ENCODE measurements at places on chromosomes 13 and 19.

DNA sequence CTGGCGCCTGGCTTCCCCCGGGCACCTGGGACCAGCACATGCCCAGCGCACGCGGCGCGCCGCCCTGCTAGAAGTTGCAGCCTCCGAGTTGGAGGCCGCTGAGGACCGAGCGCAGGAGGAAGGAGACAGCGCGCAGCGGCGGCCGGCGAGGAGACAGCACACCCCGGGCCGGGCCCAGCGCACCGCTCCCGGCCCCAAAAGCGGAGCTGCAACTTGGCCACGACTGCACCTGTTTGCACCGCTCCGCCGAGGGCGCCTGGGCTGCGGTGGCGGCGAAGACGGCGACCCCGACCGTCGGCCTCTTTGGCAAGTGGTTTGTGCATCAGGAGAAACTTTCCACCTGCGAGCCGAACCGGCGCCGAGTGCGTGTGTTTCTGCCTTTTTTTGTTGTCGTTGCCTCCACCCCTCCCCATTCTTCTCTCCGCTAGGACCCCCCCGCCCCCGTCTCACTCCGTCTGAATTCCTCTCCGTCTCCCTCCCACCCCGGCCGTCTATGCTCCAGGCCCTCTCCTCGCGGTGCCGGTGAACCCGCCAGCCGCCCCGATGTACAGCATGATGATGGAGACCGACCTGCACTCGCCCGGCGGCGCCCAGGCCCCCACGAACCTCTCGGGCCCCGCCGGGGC, at the start of gene SOX1:
SOX1 (plus strand) TSS at position 34 of the 626 bp plus-strand sequence; CDS start at position 544, 510 bp downstream.
- DNase-seq, result no peak

DNA sequence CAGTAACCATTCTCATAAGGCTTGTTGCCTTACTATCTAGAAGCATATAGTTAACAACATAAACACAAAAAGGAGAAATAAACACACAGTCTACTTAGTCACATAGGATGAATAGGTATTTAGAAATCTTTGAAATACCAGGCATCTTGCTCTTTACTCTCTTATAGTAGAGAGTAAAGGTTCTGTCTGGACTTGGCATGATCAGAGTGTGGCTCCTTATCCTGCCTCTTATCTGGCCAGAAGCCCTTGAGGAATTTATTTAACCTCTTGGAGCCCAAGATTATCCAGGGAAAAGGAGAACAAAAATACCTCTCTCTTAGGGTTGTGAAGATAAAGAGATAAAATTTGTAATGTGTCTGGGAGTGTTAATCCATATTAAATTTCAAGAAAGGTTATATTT, 100.2 kb upstream of the MBNL2 start:
- DNase-seq, result no peak

GRCh38 chr19:12751635-12752034, at the start of gene BEST2:
Gene BEST2, plus strand, starts transcription at chr19:12751791. Its CDS starts 802 bp downstream, at chr19:12752593.
- DNase-seq, result no peak

DNA sequence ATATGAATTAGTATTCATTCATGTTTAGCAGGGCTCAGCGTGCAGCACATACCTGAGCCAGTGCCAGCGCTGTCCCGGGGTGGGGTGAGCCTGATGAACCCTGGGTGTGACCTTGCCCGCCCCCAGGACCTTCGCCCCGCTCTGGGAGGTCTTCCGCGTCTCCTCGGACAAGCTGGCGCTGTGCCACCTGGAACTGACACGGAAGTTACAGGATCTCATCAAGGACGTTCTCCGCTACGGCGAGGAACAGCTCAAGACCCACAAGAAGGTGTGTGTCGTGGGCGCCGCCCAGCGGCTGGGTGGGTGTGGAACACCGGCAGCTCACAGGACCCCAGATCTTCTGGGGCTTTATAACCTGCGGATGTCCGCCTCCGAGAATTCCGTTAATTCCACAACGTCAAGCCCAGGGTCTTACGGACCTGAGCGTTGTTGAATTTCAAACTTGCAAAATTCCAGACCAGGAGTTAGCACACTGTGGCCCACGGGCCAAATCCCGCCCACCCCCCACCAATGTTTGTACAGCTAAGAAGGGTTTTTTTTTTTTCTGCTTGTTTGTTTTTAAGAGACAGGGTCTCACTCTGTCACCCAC, 15.4 kb downstream of the FCHO1 start:
- DNase-seq, result peak; percentile 57

DNA sequence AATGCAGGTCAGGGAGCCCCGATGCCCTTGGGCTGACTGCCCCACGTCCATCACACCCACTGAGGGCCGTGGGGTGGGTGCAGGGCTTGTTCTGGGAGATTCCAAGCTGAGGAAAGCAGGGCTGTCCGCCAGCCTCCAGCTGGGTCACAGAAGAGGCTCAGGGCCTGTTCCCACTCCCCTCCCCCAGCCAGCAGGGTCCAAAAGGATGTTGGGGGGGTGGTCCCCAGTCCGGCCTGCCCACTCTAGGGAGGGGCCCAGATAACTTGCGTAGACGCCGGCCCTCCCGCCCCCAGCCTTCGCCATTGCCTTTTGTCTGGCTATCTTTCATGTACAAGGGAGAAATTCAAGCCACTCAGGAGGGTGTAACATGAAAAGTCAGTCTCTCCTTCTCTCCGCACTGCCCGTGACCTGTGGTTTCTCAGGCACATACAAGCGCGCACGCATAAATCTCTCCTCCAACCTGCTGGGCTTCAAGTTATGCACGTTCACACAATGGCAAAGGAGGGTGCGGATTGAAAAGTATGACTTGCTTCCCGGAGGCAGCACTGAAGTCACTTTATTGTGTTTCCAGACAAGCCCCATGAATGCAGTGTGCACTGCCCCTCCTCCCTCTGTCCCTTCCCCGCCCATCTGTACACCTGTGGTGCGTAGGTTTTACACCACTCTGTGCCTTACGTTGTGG, 20.2 kb downstream of the CARM1 start:
- DNase-seq, result peak; percentile 26

- DNase-seq, result no peak
Observed at GRCh38 chr13:27233964-27234363, 17.4 kb upstream of the RPL21 start.

- no peak for DNase-seq
Observed at GRCh38 chr19:56083668-56084067, 37.4 kb downstream of the ZNF787 start.

GRCh38 chr13:89061821-89062220, 1390.7 kb downstream of the SLITRK5 start:
- no peak for DNase-seq

DNA sequence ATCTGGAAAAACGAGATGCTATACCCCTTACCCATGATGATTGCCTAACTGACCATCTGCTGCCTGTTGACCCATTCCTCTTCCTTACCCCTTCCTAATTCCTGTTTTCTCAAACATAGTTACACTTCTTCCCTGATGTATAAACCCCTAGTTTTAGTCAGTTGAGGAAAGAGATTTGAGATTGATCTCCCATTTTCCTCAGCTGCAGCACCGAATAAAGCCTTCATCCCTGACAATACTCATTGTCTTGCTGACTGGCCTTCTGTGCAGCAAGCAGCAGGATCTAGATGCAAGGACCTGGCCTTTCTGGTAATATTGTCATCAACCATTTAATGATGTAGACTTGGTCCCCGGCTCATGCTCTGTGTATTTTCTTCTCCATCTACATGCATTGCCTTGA, 999 bp upstream of the ZNF264 start:
- no peak for DNase-seq

DNA sequence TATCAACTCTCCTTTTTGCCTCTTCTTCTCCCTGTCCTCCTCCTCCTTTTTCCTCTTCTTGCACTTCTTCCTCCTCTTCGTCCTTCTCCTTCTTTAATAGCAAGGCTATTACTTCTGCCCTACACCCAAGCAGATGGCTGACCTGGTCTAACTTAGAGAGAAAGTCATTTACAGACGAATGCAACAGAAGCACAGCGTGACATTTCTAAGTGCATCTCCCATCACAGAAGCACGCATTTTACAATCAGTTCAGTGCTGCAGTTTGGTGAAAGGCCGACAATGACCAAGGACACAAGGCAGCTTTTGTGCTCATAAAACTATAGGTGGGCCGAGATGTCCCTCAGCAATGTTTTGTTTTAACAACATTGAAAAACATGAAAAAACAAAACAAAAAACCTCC, 231.5 kb downstream of the FGF14 start:
- no peak for DNase-seq

DNA sequence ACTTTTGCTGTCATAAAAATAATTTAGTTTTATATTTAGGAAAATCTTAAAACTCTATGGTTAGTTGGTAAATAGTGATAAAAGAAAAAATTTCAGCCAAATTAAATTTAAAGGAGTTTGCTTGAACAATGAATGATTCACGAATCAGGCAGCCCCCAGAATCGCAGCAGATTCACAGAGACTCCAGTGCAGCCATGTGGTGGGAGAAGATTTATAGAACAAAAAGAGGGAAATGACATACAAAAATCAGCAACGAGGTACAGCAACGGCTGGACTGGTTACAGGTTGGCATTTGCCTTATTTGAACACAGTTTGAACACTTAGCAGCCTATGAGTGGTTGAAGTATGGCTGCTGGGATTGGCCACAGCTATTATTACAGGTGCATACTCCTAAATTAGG, 96.4 kb upstream of the MYCBP2 start:
- no peak for DNase-seq

GRCh38 chr13:111005364-111005763, 90.5 kb upstream of the ANKRD10 start:
- no peak for DNase-seq

DNA sequence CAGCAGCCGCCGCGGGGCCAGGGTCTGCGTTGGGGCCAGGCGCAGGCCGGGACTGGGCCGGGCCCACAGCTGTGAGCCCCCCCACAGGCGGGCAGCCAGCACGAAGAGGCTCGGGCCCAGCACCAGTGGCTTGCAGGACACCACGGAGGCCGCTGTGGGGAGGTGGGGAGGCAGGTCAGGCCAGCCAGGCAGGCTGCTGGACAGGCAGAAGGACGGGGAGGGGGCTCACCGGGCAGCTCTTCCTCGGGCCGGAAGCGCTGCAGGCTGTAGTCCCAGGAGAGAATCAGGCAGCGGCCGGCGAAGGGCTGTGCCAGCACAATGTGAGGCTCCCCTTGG, 8.3 kb downstream of the LGI4 start:
- no peak for DNase-seq

DNA sequence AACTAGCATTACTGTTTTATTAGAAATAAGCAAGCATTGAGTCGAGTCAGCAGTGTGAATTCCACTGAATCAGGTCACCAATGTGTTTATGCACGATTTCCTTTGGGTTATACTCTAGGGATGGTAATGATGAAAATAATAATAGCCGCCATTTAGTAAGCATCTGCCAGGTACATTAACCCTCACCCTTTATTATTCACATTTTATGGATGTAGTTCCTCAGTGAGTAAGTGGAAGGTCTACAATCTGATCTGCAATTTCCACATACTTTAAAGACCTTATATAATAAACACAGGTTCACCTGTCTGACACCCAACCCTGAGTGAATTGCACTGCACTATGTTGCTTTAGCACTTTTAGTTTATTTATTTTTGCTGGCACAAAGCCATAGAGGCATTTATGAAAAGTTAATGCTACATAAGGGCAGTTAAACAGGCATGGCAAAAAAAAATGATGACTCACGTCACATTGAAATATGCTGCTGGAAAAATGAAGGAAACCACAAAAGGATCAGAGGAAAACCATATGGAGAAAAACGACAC, 122.4 kb downstream of the TRPC4 start:
- DNase-seq, result no peak

DNA sequence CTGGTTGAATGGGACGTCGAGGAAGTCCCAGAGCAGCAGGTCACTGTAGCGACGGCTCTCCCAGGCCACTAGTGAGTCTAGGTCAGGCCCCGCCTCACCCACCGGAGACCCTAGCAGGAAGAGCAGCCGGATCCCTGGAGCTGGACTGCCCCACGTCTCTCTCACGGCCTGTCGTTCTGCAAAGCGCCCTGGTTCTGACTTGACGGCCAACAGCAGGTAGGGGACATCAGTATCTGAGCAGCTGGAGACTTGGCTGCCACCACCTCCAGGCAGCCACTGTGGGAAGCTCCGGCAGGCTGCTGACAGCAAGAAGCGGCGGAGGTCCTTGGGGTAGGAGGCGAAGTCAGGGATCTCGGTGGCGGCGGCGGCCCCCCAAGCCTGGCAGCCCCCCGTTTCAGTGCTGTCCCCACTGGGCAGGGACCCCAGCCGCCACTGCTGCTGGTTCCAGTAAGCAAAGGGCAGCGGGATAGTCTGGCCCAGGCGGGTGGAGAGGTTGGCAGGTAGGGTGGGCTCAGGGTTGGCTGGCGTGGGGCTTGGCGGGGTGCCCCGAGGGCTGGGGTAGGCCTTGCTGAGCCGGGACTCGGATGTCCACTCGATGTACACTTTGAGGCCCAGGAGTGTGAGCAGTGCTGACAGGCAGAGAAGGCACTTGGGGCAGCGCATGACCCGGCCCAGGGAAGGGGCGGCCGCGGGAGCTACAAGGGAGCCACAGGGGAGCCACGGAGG, 895 bp downstream of the B3GNT8 start:
- DNase-seq, result no peak

DNA sequence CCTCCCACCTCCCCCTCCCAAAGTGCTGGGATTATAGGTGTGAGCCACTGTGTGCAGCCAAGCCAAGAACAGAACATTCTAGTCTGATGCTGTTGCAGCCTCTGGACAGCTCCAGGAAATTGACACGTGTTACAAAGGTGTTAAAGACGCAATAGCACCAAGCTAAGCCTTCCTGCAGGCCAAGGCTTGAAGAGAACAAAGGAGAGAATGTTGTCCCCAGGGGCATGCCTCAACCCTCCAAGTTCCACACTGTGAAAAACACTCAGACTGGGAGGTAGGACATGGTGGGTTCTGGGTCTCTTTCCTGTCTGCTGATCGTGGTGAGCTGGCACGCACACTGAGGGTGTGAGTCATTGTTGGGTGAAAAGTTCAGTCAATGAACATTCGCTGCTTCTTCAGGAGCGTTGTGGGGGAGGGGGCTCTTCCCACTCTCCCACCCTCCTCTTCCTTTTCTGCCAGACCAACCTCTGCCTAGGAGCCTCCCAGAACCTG, 5.3 kb upstream of the PTPRS start:
- no peak for DNase-seq

DNA sequence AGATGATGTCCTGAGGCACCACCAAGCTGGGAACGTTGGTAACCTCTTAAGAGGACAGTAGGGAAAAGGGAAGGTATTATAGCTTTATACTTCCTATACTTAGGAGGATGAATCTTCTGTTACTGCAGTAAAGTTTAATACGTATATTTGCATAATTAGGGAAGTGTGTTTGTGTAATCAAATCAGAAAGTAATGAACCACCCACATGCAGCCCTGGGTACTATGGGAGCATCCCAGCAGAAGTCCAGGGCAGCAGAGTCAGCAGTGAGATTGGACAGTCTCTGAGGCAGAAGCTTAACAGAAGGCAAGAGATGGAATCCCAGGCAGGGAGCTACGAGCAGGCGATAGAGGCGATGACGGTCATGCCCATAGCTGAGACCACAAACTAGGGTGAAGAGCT, 12.5 kb downstream of the SAFB start:
- no peak for DNase-seq

DNA sequence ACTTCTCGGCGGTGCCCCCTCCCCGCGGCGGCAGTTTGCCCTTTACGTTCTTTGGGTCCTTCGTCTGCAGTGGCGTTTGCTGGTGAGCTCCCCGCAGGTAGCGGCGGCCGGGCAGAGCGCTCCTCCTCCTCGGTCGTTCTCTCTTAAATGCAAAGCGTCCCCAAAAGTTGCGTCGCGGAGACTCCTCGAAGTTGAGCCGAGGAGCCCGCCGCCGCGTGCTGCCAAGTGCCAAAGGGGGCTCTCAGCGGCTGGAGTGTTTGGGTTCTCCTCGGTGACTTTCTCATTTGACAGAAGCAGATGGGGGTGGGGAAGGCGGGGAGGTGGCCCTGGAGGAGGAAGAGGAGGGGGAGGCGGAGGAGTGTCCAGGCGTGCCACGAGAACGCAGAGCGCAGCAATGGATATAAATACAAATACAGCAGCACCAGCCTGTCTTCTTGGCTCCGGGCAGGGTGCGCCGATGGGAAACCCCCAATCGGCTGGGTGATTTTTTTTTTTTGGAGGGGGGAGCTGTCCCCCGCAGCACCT, at the start of gene SOX21:
SOX21 (minus strand) TSS at position 259 of the 525 bp plus-strand sequence. CDS start 496 bp downstream, outside the sequence.
- peak; percentile 8 for DNase-seq

Measured in C1 segment of cervical spinal cord (tissue), 14 donors.